ENCODE measurements at places on chromosomes 16 and 17.

GRCh38 chr16:4691666-4692412, 1.5 kb upstream of the NUDT16L1 start:
- no peak for DNase-seq

GRCh38 chr16:50668368-50669008, 12.6 kb downstream of the SNX20 start:
- DNase-seq, result no peak

- DNase-seq, result no peak
These were observed 719.7 kb upstream of the CDH8 start for GRCh38 chr16:62755938-62756337.

DNA sequence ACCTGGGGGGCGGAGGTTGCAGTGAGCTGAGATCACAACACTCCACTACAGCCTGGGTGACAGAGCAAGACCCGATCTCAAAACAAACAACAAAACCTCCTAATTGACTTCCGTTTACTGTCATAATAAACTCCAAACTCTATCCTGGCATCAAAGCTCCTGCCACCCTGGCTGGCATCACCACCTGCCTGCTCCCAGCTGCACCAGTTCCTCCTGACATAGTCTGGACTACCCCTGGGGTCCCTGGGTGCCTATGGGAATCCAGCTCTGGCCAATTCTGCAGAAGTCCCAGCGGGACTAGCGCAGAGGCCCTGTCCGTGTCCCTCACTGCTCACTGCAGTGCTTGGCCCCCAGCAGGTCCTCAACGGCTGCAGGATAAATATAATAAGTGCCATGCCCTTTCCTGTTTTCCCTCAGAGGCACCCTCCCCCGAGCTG, 723 bp downstream of the NTHL1 start:
- DNase-seq, result no peak

- no peak for DNase-seq
These were observed 225.1 kb downstream of the SPECC1 start for GRCh38 chr17:20234276-20234675.

DNA sequence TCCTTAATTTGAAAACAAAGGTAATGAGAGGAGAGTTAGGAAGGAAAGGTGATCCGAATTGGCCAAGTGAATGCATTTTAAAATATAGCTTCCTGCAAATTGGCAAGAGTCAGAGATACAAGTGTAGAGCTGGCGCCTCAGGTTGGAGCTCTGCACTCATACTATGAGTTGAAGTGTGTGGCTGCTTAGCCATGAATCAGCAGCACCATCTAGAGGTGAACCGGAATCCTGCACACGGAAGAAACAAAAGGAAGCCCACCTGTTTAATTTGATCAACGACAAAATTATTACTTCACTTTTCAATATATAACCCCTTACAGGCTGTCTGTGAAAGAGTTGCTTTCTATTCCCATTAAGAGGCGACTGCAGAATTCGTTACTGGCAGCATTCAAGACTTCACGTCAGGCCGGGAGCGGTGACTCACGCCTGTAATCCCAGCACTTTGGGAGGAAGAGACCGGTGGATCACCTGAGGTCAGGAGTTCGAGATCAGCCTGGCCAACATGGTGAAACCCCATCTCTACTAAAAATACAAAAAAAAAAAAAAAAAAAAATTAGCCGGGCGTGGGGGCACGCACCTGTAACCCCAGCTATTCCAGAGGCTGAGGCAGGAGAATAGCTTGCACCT, 1253.7 kb upstream of the CDH8 start:
- no peak for DNase-seq

- no peak for DNase-seq
These were observed 407.7 kb upstream of the EEF2KMT start for GRCh38 chr16:5505091-5505887.

- no peak for DNase-seq
These were observed 1251.2 kb upstream of the CDH8 start for GRCh38 chr16:63287401-63287800.

DNA sequence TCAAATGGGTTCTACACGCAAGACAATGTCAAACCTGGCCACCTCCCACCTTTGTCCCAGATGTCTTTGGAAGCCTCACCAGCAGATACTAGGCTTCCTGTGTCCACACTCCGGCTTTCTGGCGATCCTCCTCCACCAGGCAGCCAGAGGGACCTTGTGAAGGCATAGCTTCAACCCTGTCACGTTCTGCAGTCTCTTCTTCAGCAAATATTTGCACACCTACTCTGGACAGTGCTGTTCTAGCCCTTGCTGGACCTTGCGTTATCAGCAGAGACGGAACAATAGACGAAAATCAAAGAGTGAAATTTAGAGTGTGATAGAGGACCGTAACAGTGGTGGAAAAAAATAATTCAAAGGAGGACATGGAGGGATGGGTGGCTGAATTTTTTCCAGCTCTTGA, 38.5 kb upstream of the KIFC3 start:
- DNase-seq, result no peak

DNA sequence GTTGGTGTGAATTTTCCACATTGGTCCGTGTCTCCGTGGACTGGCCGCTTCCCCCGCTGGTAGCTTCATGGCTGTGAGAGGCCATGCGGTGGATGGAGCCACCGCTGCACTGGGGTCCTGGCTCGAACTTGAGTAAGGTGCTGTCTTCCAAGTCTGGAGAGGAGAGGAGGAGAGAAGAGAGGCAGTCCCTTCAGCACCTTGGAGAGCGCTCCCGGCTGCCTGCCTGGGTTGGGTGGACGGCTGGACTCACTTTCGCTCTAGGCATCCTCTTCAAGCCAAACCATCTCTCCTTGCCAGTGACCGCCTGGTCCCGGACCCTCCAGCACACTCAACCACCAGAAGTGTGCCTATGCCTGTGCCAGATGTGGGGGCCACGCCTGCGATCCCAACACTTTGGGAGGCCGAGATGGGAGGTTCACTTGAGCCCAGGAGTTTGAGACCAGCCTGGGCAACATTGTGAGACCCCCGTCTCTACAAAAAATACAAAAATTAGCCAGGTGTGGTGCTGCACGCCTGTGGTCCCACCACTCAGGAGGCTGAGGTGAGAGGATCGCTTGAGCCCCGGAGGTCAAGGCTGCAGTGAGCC, 6.2 kb downstream of the JPH3 start:
- no peak for DNase-seq

- DNase-seq, result no peak
These were observed 11.9 kb downstream of the CEP20 start for GRCh38 chr16:15876503-15876902.

DNA sequence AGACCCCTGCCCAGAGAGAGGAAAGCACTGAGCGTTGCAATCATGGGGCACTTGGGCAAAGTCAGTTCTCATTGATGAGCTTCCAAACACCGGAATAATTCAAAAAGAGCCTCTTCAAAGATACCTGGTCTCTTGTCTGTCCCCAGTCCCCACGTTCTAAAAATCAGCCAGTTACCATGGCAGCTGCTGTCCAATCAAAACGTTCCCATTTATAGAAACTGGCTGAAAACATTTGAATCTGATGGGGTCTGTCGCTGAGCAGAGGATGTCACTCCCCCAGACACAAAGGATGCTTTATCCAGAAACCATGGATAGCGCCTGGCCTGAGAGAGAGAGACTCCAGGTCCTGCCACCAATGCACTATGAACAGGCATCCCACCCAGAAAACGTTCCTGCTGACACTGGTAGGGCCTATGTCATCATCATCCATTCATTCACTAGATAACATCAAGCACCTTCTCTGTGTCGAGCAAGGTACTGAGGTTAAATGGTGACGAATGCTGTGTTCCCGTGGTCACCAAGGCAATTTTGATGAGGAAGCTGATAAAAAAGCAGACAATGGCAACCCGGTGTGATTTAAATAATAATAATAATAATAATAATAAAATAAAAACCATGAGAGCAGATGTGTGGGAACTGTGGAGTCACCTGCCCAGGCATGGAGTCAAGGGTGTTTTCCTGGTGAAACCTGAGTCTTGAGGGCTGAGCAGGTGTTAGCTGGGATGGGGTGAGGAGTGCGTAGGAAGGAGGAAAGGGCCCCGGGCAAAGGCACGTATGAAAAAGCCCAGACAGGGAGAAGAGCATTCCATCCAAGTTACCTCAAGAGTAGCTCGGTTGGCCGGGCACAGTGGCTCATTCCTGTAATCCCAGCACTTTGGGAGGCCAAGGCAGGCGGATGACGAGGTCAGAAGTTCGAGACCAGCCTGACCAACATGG, 19.0 kb upstream of the CALB2 start:
- no peak for DNase-seq

GRCh38 chr16:87802670-87803069, 36.9 kb upstream of the KLHDC4 start:
- no peak for DNase-seq

- DNase-seq, result no peak
These were observed 36.3 kb downstream of the PLCG2 start for GRCh38 chr16:81815429-81815766.

DNA sequence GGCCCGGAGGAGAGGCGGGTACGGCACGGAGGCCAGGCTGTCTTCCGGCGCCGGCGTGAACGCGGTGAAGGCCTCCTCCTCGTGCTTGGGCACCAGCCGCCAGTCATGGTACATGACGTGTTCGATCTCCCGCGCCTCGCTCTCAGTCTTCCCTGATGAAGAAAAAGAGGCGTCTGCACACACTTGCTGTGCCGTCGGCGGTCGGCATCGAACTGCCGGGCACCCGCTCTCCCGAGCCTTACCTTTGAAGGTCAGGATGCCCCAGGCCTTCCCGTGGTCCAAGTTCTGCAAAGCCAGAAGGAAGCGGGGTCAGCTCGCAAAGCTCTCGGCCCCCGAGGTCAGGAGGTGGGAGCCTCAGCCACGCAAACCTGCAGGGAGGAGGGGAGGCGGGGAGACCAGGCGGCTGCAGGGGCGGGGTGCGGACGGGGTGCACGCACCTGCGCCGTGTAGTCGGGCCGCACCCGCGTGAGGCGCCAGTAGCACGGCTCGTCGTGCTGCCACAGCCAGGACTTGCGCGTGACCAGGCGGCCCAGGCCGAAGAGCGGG, at the start of gene EME2:
TSS of gene EME2 (plus strand) at position 449 of the 546 bp plus-strand sequence. CDS start 418 bp downstream, outside the sequence.
- no peak for DNase-seq

GRCh38 chr16:31064882-31065461, 9.1 kb downstream of the ZNF668 start:
- DNase-seq, result no peak

GRCh38 chr16:70700101-70701020, 14.5 kb upstream of the MTSS2 start:
- DNase-seq, result no peak

GRCh38 chr16:81374550-81374949, 59.8 kb downstream of the GAN start:
- no peak for DNase-seq

- DNase-seq, result no peak
These were observed 21.1 kb upstream of the TFAP4 start for GRCh38 chr16:4293822-4294457.

- no peak for DNase-seq
These were observed 19.2 kb downstream of the MXRA7 start for GRCh38 chr17:76691379-76692191.

DNA sequence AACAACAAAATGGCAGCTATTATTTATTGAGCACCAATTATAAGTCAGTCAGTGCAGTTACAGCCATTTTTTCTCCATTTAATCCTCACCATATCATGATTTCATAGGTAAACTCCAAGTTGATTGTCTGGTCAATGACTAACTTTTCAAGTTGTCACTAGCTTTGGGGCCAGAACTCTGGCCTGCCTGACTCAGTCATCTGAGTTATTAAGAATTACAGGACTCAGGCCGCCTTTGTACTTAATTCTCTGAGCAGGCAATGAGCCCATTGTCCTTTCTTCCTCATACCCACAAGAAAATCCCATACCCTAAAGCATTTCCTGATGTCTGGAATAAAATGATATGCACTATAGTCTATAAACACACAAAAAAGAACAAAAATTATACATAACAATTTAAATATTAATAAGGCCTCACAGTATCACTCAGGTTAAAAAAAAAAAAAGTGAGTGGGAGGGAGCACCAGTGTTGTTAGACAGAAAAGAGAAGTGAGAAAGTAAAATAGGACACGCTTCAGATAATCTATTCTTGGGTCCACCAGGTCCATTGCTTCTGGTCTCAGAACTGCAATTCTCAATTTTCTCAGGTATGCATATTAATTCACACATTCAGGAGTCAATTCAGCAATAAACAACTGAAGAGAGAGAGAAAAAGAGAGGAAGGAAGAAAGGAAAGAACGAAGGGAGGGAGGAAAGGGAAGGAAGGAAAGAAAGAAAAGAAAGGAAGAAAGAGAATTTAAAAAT, 70.2 kb downstream of the SPAG9 start:
- no peak for DNase-seq

- DNase-seq, result no peak
These were observed 15.7 kb downstream of the LYRM1 start for GRCh38 chr16:20916289-20916688.

DNA sequence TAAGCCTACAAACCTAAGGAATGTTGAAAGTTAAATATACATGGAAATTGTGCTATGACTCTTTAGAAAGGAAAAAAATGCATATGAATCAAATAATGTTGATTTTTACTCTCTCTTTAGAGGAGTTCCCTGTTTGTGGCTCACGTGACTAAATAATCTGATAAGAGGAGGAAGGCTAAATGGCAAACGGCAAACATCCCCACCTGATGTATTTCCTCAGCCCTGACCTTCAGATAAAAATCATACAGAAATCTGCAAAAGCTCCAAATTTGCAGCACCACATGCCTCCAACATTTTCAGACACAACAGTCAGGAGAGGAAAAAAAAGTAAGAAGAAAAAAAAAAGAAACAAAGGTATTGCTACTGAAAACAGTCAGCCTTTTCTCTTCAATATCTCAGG, 423.0 kb upstream of the PSMD7 start:
- no peak for DNase-seq

GRCh38 chr17:39949028-39949427, 13.8 kb upstream of the GSDMA start:
- DNase-seq, result no peak

- DNase-seq, result no peak
These were observed 515.8 kb upstream of the SALL1 start for GRCh38 chr16:51666821-51667220.

GRCh38 chr17:59530531-59530930, 34.9 kb upstream of the DHX40 start:
- DNase-seq, result no peak

- no peak for DNase-seq
These were observed 89.0 kb downstream of the C17orf67 start for GRCh38 chr17:56744721-56745120.

DNA sequence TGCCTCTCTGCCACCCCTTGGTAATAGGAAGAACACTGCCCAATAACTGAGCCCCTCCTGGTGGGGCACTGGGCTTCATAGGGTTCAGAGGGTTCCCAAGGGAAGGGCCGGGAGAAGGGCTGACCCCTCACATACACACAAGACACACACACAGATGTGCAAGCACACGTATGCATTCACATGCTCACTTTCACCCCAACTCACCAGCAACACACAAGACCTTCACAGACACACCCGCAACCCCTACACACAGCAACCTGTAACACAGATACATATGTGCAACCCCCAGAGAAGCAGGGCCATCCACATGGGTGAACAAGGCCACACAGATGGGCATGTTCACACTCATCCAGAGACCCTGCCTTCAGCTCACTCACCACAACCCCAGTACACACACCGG, 225.1 kb downstream of the ZNF423 start:
- no peak for DNase-seq

DNA sequence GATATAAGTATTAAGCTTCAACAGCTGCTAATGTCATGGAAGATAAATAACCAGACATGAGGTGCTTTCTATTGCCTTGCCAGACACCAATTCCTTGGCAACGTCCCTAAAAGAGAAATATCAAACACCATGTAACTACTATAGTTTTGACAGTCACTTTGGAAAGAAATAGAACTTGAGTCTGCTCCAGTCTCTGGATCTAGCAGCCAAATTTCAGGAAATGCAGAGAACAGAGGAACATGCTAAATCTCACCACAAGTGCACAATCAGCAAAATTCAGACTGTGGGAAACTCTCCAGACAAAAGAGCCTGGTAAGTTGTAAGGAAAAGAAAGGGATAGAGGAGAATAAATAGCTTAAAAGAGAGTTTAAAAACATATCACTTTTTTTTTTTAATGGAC, 28.4 kb upstream of the TANC2 start:
- DNase-seq, result no peak

Data from thoracic aorta (tissue), 2 donors.